ENCODE measurements at places on chromosomes 5 and 9. TPM values are rescaled to one million over a fixed set of nuclear protein-coding genes. Genes with fewer than 3 reads are reported as not detected.

GRCh38 chr5:107950776-107951175 is 280.0 kb upstream of the EFNA5 start:
- DNase-seq: no peak
- H3K27me3 ChIP-seq: no peaks in the 10 kb centered on the region
- H3K4me3 ChIP-seq: no peak overlapping the region
- no peaks in the 10 kb centered on the region for H3K36me3 ChIP-seq

GRCh38 chr5:180201051-180201987 is 7.7 kb downstream of the RASGEF1C start:
- peaks cover 6% of the 10 kb centered on the region for H3K27me3 ChIP-seq
- H3K36me3 ChIP-seq: no peaks in the 10 kb centered on the region
- no peak overlapping the region for H3K27ac ChIP-seq
- no peak overlapping the region for H3K4me3 ChIP-seq
- DNase-seq: no peak
- H3K4me1 ChIP-seq: no peaks in the 10 kb centered on the region

GRCh38 chr5:68380078-68380477 is 164.5 kb downstream of the PIK3R1 start:
- DNase-seq: no peak
- H3K4me3 ChIP-seq: no peak overlapping the region
- peaks cover 4% of the 10 kb centered on the region for H3K27me3 ChIP-seq
- H3K36me3 ChIP-seq: no peaks in the 10 kb centered on the region
- peaks cover 9% of the 10 kb centered on the region for H3K4me1 ChIP-seq

DNA sequence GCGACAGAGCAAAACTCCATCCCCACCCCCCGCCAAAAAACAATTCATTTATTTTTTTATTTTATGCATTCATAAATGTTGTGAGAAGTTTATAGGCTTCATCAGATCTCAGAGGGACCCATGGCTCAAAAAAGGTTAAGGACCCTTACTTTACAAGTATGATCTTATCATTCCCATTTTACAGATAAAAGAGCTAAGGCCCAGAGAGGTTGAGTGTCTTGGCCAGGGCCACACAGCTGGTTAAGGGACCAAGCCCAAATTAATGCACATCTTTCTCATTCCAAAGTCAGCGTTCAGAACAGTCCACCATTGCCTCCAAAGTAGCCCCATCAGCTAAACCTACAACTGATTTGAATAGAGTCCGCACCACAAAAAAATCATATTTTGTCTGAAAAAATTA is 67.8 kb downstream of the PPARGC1B start:
- H3K4me1 ChIP-seq: peaks cover 2% of the 10 kb centered on the region
- H3K4me3 ChIP-seq: no peak overlapping the region
- DNase-seq: no peak
- no peaks in the 10 kb centered on the region for H3K36me3 ChIP-seq
- no peak overlapping the region for H3K27ac ChIP-seq

GRCh38 chr9:126569036-126569435 is 44.7 kb upstream of the LMX1B start:
- no peak for DNase-seq
- no peaks in the 10 kb centered on the region for H3K36me3 ChIP-seq
- H3K4me1 ChIP-seq: no peaks in the 10 kb centered on the region
- H3K27me3 ChIP-seq: peaks cover 27% of the 10 kb centered on the region
- no peak overlapping the region for H3K4me3 ChIP-seq

The FOXD4L3 gene
- total RNA-seq: 0.36 TPM
